CD4-positive, alpha-beta T cell (primary cell): ENCODE measurements at places on chromosomes 3 and 15.

DNA sequence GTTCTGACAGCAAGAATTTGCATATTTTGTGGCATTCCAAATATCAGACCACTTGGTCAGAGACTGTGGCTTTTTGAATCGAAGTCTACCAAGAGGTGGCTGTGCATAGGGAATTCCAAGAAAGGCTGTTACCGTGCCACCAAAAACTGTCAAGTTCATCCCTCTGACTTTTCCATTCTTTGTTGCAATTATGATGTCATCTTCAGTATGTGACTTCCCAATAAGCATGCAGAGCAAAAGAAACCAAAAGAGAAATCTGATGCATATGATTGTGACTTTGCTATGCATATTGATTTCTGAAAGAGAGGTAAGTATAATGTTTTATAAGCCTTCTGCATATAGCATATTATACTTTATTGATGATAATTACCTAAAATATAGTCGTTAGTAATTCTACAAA, 6.5 kb downstream of the BCHE start:
- DNase-seq: no peak

GRCh38 chr3:6105187-6105586, 755.7 kb upstream of the GRM7 start:
- DNase-seq: no peak

DNA sequence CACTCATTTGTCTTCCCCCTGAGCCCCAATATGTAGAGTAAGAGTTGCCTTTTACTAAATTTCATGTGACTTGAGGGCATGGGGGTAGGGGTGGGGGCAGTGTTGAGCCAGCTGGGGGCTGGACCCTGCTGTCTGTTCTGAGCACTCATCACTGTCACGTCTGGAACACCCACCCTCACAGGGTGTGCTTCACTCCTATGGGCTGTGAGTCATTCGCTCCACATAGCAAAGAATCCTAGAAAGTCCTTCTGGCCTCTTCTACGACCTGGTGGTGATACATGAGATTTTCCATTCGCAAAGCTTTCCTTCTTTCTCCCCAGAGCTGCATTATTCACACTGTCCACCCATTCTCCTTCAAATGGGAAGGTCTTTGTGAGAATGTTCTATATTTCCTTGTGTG, 43.6 kb upstream of the MGLL start:
- no peak for DNase-seq

DNA sequence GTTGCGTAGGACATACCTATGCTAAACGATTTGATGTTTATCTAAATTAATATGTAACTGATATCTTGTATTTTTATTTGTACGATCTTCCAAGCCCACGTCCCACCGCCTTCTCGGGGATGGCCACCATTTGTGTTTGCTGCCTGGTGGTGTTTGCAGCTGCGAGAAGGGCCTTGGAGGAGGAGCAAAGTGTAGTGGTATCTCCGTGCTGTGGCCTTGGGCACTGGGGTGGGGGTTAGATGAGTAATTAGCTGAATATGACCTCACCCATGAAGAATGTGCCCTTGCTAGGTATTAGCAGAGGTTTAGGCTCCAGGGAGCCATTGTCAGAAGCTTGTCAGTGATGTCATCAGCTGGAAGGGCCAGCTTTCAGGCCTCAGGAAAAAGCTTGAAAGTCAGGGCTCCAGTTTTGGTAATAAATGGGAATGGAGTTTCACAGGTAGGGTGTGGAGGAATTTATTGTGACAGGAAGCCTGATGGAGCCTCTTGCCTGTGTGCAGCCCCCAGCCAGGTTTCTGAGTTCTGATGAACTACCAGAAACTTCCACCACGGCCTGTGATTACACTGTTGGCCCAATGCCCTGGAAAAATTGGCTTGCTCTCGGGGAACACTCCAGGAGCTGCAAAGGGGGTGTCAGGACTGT, 41.0 kb downstream of the FLNB start:
- no peak for DNase-seq

DNA sequence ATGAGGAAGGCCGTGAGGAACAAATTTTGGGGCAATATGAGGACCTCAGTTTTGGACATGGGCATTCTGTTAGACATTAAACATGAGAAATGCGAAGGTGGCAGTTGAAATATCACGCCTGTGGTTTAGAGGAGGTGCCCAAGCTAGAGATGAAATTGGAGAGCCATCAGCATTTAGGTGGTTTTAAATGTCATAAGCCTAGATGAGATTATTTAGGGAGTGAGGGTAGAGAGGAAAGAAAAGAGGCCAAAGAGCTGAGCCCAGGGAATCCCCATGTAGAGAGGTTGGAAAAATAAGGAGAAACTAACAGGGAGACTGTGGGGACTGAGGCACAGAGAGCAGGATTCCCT, 14.9 kb downstream of the RTP1 start:
- DNase-seq: no peak

DNA sequence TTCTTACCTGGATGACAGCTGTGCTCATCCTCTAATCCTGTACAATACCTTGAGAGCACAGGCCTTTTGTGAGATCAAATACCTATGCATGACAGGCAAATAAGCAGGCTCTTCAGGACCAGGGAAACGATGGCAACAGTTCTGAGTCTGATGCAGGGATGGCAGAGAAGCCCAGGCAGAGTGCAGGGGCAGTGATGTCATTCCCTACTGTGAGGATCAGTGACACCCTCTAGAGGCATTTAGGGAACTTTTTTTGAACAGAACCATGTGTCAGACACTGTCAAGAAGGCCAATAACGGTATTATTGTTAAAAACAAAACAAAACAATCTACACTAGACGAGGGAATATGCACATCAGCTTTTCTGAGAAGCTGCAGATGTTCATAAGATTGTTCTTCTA, 314.8 kb upstream of the CTDSPL start:
- no peak for DNase-seq

- DNase-seq: no peak
Observed at GRCh38 chr3:101928890-101929289, 79.6 kb downstream of the NFKBIZ start.

- DNase-seq: no peak
Observed at GRCh38 chr3:172307141-172307560, 141.1 kb downstream of the GHSR start.

GRCh38 chr15:36358094-36358493, 221.3 kb upstream of the CDIN1 start:
- DNase-seq: no peak

DNA sequence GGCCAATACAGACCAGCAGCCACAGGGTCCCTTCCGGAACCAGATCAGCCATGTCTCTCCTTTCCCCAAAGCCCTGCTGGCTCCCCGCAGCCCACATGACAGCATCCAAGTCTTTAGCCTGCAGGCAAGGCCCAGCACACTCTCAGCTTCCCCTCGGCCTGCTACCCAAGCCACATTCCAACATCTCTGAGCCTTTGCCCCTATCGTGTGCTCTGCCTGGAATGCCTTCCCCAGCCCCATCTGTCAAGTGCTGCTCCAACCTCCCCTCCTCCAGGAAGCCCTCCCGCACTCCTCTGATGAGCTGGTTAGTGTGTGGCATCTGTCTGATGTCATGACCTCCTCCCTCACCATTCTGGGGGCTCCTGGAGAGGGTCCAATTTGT, 8.5 kb downstream of the PLXND1 start:
- no peak for DNase-seq

DNA sequence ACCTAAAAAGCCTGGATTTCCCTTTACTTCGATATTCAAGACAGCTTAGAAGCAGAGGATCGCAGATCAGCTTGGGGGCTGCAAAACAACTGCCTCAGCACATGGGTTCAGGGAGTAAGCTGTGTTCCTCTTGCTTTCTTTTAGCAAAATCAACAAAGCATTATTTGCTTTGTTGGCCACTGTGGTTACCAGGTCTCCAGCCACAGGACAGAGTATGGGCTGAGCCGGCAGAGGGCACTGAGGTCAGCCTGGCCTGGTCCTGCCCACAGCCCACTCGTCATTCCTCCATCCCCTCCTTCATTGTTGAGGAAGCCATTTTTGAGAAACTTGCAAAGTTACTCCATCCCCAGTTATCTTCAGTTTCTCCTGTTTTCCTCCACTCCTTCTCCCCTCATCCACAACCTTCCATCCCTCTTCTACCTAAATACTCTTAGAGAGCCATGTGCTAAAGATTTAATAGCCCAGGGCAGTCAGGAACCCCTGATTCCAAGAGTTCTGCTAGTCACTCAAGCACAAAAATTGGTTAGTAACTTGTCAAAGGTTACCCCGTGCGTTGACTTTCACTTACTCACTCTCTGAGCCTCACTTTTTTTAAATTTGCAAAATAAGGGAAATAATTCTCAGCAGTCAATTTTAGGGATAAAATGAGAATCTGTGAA, 60.0 kb upstream of the HES1 start:
- DNase-seq: no peak

- DNase-seq: no peak
Observed at GRCh38 chr3:113251817-113252216, 40.5 kb downstream of the BOC start.

GRCh38 chr3:42518800-42519567, 16.5 kb downstream of the VIPR1 start:
- peak; percentile 14 for DNase-seq

GRCh38 chr15:81106560-81106959, 27.5 kb upstream of the CFAP161 start:
- DNase-seq: no peak

DNA sequence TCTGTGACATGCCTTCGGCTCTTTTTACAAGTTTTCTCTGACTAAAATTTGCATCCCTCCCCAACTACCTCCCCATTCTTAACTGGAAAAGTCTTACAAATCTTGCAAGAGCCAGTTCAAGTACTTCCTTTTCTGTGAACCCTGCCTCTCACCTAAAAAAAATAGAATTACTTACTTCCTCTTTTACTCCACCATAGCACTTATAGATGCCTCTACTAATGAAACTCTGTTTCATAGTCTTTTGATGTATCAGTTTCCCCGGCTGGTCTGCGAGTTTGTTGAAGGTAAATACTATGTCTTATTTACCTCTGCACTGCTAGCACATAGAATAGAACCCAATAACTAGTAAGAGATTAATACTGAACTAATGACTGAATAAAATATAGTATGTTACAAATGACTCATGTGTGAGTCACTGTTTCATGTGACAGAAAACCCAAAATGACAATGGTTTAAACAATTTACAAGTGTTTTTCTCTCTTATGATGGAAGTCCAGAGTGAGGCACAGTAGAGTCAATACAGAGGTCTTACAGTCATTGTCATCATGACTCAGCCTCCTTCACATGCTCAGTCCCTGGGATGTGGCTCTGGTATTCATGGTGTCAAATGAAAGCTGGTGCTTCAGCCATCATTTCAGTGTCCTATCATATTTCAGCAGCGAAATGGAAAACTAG, 393.5 kb downstream of the RSL24D1 start:
- DNase-seq: peak; percentile 46

GRCh38 chr15:80462111-80462510, 57.9 kb downstream of the ARNT2 start:
- no peak for DNase-seq

DNA sequence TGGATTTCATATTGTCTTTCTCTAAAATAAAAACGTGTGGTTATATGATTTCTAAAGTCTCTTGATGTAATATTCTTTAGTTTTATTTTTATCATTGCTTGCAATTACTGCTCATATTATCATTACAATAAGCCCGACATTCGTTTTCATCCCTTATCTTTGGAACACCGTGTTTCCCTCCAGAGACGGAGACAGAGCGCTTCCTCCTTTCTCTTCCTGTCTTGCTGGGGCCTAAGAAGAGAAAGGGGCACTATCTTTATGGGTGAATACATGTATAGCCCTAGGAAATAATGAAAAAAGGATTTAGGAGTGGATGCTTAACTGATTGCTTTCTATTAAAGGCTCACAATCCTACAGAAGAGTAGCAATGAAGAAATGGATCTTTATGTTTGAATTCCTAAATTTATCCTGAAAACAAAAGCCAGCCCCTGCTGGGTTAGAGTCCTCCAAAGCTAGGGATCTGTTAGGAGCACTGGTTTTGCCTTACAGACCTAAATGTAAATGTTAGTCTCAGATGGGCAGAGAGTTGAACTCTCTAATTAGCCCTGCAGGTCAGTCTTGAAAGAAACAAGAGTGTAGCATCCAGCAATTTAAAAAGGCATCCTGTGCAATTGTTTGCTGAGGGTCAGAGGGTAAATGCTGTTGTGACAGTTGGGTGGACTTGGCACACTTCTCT, 145.1 kb downstream of the TP63 start:
- DNase-seq: no peak

DNA sequence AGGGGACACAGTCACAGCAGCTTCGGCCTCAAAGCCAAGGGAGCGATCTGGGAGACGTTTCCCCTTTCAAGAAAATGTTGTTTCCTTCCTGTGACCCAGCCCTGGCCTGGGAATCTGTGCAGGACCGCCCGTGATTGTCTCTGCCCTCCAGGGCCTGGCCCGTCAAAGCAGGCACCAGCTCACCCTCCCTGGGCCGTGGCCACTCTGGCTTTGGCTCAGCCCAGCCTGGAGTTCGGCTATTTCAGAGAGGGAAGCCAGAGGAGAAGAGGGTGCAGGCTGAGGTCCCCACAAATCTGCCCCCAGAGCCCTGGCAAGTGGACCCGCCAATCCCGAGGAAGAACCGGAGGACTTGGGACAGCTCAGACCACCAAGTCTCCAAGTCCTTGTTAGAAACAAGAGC, 12.7 kb downstream of the GATA2 start:
- no peak for DNase-seq

- DNase-seq: no peak
Observed at GRCh38 chr3:133362539-133362938, 37.3 kb upstream of the BFSP2 start.

DNA sequence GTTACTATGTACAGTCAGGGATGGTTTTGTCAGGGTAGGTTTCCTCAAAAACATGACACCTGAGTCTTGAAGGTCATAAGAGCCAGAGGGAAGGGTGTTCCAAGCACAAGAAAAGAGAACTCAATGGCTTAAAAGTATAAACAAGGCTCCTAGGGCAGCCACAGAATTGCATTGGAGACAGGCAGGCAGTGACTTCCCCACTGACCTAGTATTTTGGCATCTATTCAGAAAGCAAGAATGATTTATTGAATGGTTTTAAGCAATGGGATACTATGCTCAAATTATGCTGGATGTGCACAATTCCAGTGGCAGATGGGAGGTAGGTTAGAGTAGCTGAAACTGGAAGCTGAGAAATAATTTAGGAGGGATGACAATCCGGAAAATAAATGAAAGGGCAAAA, 54.0 kb downstream of the TSC22D2 start:
- no peak for DNase-seq

GRCh38 chr15:94653071-94653470, 421.7 kb downstream of the MCTP2 start:
- DNase-seq: no peak

DNA sequence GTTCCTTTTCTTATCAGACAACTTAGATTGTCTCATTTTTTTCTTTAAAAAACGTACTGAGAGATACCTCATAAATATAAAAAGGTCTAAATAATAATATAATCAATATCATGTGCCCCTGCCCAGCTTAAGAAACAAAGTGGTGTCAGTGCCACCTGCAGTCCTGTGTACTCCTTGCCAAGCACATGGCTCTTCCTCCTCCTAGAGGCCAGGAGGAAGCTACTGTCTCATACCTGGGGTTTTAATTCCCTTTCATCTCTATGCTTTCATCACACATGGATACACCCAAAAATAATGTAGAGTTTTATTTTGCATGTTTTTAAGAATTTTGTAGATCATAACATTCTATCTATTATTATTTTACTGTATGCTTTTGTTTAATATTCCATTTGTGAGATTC, 98.6 kb upstream of the C15orf61 start:
- DNase-seq: no peak
